ENCODE measurements at places on chromosomes 16 and 17. TPM values are rescaled to one million over a fixed set of nuclear protein-coding genes. Genes with fewer than 3 reads are reported as not detected.

The CCL4 gene
- 3.2 TPM for polyA plus RNA-seq

DNA sequence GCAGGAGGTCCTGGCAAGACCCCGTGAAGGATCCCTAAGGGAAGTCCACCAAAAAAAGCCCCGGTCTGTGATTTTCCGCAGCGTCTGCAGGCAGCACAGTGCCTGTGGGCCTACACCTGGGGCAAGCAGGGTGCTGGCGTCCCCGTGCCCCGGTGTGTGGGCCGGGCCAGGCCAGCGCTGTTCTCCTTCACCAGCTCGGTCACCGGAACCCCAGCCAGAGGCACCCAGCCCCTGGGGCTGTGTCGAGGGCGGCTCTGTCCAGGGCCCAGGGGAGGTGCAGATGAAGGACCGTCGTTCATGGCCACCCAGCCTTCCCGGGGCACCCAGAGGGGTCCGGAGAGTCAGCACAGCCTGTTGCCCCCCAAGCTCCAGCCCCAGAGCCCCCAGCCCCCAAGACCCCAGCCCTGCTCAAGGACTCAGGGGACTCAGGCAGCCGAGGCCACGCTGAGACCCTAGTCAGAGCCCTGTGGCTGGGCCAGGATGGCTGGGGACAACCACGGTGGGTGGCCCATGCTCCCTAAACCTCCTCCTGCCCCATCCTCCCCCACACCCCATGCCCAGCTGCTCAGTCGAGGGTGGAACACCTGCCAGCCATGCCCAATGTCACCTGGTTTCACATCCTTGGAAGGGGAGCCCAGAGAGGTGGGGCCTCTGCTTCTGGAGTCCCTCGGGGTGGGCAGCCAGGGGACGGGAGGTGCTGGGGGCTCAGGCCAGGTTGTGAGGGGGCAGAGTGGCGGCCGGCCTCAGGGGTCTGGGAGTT is 5.7 kb upstream of the C1QTNF8 start:
- no peak for DNase-seq

The PABPN1L gene
- not detected for polyA plus RNA-seq

DNA sequence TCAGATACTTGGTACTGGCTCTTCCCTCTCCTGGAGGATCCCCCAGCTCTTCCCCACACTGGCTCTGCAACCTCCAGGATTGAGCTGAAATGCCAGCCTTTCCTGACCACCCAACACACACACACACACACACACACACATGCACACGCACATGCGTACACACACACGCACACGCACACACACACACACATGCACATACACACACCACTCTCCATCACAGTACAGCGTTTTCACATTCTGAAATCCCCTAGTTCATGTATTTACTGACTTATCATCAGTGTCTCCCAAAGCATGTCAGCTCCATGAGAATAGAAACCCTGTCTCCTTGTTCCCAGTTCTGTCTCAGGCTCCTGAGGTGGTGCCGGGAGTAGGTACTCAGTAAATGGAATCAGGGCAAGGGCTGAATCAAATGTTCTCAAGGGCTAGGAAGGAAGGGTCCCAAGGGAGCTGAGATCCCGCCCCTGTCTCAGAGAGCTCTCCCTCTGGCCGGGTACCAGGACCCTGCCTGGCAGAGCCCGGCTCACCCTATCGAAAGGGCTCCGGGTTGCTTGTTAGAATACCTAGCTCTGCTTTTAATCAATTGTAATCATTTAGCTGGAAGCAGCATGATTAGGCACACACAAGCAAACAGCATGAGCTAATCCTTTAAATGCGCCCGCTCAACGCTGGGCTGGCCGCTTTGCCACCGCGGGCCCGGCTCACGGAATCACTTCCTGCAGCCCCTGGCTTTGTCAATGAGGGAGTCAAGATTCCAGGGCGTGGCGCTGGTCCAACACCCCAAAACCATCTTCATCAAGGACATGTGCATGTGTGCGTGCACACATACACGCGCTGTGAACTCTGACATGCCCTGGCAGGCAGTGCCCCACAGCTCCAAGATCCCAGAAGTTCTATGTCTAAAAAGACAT is 140.7 kb downstream of the C16orf78 start:
- no peak for DNase-seq

- no peak for DNase-seq
These were observed 43.5 kb downstream of the PKD1 start for GRCh38 chr16:2092256-2092620.

GRCh38 chr17:60468371-60468770 is 46.1 kb downstream of the CHCT1 start:
- DNase-seq: no peak

Measured in right lung (tissue), 10 donors.